CD4-positive, alpha-beta memory T cell (primary cell): ENCODE measurements at places on chromosomes 12 and 14. TPM values are rescaled to one million over a fixed set of nuclear protein-coding genes. Genes with fewer than 3 reads are reported as not detected.
A peak's percentile ranks its signal among the peaks of the same experiment; 100 is the strongest.

Gene GPR162
- 0.32 TPM for total RNA-seq

DNA sequence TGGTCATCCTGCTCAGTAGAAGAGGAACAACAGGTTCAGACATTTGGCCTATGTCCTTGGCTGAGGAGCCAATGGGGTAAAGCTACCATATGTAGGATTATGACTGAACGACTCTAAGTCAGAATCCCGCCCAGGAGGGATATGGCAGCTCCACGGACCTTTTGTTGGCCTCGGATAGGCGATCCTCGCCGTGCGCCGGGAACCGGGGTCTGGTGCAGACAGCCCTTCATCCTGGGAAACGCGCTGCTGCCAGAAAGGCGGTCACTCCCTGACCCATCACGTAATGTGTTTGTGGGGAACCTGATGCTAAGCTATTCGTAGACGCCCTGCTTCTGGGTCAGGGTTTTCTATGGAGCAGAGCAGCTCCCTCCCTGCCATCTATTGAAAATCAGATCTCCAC lies 178.9 kb upstream of the ALG10B start:
- no peak for DNase-seq

DNA sequence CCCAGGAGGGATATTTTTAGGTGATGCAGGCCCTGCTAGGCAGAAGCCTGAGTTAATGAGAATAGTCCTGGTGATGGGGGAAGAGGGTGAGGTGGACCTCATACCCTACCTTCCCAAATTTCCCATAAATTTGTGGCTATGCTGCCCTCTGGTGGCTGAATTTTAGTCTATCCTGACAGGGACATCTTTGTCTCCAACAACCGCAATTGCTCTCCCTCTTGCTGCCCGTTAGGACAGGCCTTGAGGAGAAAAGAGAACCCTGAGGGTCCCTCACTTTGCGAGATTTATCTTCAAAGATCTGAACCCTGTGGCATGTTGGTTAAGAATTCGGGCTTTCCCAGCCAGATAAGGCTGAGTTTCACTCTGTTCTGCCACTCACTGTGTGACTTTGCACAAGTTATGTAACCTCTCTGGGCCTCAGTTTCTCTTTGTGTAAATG lies 9.8 kb upstream of the ZNF385A start:
- peak; percentile 28 for DNase-seq

DNA sequence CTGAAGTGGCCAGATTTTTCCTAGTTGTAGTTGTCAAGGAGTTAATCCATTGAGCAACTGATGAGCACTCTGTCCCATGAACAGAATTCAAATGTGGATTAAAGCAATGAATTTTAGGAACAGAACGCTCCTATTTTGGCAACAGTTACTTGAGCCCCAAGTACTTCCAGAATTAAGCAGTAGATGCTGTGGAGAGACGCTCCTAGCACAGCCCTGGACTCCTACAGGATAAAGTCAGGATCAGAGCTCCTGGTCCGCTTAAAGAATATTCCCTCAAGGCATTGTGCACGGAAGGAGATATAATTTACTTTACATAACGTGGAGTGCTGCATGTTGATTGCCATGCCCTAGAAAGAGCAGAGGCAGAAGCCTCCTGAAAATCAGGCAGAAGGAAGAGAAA lies 53.4 kb downstream of the FLRT2 start:
- DNase-seq: no peak

DNA sequence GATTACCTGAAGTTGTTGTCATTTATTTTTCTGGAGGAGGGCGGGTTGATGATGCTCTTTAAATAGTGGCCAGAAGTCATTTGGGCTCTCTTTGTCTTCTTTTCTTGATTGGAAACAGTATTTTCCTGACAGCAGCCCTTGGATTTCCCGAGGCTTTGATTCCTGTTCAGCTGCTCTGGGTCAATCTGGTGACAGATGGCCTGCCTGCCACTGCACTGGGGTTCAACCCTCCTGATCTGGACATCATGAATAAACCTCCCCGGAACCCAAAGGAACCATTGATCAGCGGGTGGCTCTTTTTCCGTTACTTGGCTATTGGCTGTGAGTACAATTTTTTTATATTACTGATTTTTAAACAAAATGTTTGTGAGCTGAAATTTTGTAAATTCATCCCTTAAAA lies 60.4 kb downstream of the ANAPC7 start:
- no peak for DNase-seq

- no peak for DNase-seq
These were observed 1.0 kb upstream of the GPD1 start for GRCh38 chr12:50102646-50103309.

DNA sequence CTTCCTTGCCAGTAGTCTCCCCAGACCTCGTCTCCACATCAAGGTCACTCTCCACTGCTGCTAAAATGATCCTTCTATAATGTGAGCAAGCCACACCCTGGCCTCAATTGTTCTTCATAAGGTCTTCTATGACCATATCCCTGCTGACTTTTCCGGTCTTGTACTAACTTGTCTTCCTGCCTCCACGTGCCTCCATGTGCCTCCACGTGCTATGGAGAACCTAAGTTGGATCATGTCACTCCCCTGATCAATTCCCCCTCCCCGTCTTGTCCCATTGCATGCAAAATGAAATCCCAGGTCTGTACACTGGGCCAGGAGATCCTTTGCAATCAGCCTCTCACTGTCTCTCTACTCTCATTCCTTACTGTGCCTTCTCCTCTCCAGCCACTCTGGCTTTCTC lies 110.6 kb downstream of the TTC8 start:
- DNase-seq: no peak
